ENCODE measurements at places on chromosomes 2 and 18.

GRCh38 chr2:239395524-239395923 is 5.3 kb downstream of the HDAC4 start:
- DNase-seq, result no peak

DNA sequence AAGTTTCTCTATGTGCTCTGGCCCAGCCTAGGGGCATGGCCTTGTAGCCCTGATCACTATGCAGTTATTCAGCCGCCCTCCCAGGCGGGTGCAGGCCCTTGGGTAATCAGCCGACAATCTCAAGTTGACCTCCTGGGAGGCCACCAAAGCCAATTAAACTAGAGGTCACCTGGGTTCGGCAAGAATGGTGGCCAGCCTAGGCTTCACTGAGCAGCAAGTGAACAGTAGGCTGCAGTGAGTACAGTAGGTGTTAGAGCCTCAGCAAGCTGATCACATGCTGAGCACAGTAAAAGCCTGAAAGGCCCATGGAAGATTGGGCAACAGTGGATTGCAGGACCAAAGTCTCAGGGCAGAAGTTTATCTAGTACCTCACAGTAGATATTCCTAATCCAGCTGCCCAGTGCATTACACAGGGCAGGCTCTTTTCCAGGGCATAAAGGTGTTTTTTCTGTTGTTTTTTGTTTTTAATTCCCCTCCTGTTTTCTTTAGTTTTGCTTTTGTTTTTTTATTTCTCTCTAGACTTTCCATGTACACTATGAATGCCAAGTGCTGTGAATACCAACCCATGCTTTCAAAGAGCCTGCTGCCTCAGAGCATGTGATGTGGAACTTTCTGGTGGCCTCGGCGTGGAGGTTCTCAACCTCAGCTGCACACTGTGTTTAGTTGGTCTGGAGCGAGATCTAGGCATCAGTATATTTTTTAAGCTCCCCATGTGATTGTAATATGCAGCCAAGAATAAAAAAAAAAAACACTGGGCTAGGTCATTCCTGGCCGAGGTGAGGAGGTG is 55.9 kb upstream of the ATL2 start:
- no peak for DNase-seq

DNA sequence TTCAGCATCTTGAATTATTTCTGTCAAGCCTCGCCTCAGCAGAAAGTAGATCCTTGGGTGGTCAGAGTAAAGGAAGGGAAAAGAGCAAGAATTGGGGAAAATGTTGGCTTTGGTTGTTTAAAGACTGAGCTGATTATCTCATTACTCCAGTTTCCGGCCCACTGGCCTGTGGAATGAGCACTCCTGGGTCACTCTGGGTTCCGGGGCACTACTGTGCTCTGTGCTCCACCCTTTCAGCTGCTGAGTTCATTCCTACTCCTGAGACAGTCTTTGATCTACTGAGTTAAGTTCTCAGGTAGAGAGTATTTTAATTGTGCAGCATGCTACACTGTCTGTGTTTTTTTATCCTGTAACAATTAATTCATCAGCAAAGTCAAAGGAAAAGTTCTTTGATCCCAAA is 427.7 kb downstream of the CDH2 start:
- no peak for DNase-seq

DNA sequence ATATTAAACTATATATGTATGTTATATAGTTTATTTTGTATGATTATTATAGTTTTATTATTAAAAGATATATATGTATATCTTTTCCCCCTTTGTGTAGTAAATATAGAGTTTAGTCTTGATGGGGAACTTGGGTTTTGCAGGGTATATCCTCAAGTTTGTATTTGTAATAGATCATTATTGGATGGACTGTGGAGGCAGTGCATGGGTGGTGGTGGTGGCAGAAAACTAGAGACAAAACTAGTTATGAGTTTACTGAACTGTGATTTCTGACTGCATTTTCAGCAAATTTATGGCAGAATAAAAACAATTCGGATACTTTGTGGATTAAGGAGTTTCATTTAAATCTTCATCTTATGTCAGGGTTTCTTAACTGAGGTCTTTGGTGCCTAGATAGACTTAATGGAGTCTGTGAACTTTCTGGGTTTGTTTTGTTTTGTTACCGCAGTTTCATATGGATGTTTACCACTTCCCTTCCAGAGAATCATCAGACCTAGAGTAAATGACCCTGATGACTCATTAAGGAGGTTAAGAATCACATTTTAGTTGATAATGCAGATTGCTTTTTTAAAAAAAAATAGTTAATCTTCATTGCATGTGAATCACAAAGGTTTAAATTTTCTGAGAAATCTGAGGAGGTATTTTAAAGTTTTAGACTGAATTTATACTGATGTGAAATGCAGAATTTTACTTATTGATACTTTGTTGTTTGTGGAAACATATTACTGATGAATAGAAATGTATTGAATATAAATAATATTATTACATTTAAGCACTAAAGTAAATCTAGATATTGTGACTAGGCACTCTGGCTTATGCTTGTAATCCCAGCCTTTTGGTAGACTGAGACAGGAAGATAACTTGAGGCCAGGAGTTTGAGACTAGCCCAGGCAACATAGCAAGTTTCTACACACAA is 14.5 kb downstream of the EPC2 start:
- no peak for DNase-seq

- DNase-seq, result no peak
Observed at GRCh38 chr18:62357079-62357719, 32.1 kb downstream of the TNFRSF11A start.

GRCh38 chr18:5488844-5489243 is 55.0 kb downstream of the EPB41L3 start:
- no peak for DNase-seq

DNA sequence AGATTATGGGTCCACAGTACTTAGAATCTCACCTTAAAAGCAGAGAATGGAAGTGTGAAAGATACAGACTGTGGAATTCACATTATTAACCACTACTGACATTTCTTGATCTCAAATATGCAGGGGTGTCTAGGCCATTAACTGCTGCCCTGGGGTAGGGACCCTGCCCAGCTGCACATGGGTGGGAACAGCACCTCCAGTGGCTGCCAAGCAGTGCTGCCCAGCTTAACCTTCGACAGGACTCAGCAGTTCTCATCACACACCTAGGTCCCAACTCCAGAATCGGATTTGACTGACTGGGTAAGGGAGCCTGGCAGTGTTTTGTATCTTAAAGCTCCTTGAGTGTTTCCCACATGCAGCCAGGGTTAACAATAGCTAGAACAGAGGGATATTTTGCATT is 14.9 kb downstream of the ERFE start:
- no peak for DNase-seq

DNA sequence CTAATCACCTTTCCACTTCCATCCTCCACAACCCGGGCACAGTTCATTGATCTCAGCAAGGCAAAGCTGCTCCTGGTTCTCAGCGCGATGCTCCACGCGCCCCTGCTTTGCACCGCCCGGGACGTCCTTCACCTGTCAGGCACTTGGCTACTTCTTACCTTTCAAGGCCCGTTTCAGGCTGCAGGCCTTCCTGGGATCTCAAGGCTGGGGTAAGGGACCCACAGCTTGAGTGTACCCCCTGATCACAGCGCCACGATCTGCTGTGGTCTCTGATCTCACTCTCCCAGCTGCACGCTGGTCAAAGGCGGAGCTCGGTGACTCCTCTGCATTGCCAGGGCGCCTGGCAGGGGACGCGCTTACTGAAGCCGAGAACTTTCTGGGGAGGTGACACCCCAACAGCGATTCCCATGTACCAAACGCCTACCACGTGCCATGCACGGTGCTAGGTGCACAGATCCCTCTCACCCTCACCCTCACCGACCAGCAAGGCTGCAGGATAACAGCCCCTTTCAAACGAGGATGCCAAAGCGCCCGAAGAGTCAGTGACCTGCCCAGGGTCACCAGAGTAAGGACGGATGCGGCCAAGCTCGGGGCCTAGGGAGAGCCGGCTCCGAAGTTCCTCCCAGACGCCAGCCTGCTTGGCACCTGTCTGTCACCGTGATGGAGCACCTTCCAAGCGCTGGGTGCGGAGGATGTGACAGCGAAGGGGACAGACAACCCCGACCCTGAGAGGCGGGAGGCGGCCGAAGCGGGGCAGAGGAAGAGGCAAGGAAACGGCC is 818 bp downstream of the ITGB1BP1 start:
- peak; percentile 89 for DNase-seq

- no peak for DNase-seq
Observed at GRCh38 chr2:234615643-234616356, 118.9 kb upstream of the ARL4C start.

DNA sequence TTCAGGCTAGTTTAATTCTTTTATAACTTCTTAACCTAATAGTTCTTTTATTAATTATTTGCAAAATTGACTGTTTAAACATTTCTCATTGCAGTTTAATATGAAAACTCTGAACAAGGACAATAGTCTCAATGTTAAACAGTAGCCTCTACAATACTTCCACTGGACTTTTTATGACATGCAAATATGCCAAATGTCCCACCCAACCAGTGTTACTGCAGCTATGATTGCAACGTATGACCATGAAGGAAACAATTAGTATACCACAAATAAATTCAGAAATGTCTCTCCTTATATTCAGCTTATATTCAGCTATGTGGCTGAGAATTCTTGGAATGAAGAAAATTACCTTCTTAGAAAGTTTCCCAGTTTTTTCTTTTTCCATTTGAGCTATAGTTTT is 688.6 kb downstream of the DCC start:
- DNase-seq, result no peak

DNA sequence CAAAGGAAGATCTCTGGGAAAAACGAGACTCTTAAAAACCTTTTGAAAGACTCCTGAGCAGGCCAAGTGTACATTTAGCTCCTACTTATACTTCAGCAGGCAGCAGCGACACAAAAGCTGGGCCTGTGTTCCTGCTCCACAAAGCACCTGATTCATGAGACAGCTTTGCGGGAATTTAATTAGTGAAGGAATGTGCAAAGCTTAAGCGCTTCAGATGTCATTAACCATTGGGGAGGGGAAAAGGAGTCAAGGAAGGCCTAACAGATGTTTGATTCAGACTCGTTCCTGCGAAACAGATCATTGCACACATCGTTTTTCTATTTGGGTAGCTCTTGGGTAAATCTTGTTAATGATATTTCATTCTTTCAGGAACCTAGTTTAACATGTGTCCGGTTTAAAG is 125.9 kb downstream of the MAIP1 start:
- DNase-seq, result no peak

- DNase-seq, result no peak
Observed at GRCh38 chr2:95354469-95354901, 48.0 kb upstream of the FAHD2A start.

DNA sequence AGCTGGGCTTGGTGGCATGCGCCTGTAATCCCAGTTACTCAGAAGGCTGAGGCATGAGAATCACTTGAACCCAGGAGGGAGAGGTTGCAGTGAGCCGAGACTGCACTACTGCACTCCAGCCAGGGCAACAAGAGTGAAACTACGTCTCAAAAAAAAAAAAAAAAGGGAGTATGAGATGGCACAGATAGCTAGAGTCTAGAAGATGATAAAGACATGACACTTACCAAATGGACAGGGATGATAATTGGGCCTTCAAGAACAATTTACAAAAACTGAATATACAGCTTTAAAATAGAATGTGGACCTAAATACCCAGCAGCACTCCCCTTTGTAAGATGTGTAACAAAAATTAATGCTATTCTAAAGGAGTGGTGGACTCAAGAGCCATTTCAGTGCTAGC is 2.7 kb downstream of the METTL4 start:
- no peak for DNase-seq

GRCh38 chr2:97699765-97700444 is 13.5 kb upstream of the ZAP70 start:
- peak; percentile 77 for DNase-seq

- DNase-seq, result no peak
Observed at GRCh38 chr2:216546641-216547403, 48.2 kb downstream of the RPL37A start.

DNA sequence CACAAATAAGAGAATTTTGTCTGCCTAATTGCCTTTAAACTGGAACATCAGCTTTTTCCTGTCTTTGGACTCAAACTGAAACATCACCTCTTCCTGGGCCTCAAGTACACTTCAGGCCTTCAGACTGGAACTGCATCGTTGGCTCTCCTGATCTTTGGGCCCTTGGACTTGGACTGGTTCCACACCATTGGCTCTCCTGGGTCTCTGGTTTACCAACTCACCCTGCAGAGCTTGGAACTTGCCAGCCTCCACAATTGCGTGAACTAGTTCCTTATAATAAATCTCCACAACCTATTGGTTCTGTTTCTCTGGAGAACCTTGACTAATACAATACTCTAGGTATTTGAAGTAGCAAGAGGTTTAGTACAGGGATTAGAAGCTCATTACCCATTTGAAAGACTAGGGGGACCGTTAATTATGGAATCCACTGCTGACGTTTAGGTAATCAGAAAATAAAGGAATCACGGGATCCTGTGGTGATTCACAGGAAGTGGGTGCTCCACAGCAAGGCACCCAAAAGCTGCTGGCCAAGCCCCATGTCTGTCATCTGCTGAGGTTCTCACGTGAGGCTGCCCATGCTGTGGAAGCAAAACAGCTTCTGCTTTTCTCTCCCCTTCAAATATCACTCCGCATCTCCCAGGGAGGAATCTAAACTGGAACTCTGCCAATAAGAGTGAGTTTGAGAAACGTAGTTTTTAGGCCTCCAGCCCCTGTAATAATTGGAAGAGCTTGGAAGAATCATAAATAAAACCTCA is 20.0 kb upstream of the SGPP2 start:
- DNase-seq, result no peak

DNA sequence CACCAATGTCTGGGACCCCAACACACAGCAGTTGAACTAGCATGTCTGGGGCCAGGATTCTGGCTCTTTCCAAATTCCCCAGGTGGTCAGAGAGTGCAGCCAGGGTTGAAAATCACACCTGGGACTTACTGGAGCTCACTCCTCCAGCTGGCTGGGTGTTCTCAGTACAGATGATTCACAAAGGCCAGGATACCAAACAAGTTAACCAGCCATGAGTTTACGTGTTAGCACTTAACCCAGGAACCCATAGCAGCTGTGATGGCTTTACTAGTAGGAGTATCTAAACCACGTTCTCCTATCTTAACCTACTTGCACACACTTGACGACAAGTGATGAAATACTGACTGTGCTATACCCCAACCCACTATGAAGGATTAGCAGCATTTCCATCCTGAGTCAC is 222.8 kb downstream of the FBXO15 start:
- no peak for DNase-seq

DNA sequence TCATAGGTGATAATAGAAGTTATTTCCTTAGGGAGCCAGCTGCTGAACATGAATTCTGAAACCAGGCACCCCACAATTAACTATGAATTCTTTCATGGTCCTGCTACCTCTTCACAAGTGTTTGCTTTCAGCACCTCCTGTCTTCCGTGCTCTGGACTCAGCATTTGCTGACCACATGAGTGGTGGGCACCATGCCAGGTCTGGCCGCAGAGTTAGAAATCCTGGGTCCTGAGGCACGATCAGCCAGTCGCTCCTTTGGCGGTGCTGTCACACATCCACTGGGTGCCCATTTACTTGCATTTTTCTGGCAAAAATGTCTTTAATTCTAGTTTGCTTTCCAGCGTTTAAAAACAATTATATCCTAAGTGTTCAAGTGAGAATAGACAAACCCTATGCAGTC is 196.4 kb upstream of the PXDN start:
- peak; percentile 56 for DNase-seq

All from NCI-H1417 (cell line).